NCI-H1092 (cell line): ENCODE measurements at places on chromosomes 12 and 14.

DNA sequence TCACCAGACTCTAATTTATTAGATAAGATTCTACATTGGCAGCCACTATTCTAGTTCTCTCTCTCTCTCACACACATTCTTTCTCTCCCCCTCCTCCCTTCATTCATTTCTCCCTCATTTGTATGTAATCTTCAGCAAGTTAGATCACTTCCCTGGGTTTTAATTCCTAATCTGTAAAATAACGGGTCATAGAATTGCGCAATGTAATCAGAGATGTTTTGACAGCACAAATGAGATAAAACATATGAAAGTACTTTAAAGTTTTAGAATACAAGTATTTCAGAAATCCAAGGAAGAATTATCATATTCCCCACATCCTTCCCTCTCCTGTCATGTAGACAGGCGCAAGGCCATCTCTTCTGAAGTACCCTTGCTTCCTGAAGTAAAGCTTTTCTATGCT, 21.7 kb downstream of the STYK1 start:
- no peak for DNase-seq

DNA sequence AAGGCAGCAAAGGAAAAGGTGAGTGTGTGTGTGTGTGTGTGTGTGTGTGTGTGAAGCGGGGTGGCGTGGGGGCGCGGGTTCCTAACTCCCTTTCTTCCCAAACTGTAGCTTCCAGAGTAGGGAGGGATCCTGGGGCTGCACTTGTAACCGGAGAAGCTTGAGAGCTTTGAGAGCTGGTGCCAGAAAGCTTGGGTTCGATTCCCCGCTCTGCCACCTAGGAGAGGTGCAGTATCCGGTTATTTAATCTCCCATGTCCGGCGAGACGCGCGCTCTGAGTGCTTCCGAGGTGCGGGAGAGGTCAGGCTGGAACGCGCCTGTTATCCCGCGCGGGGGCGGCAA, 7.2 kb upstream of the RACGAP1 start:
- DNase-seq = no peak

DNA sequence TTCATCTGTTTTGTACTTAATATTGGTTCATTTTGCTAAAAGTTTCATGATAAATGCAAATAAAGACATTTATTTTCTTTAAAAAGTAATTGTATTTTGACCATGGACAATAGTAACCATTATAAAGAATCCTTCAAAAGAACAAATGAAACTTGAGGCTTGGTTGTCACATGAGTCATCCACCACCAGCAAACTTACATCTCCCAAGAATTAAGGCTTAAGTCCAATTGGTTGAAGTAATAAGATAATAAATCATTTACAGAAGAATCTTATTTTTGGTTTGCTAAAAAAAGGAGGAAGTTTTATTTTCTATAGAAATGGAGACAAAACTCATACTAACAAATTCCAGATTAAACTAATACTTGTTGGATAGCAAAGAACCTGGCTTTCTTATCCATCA, 84.8 kb upstream of the KITLG start:
- no peak for DNase-seq

DNA sequence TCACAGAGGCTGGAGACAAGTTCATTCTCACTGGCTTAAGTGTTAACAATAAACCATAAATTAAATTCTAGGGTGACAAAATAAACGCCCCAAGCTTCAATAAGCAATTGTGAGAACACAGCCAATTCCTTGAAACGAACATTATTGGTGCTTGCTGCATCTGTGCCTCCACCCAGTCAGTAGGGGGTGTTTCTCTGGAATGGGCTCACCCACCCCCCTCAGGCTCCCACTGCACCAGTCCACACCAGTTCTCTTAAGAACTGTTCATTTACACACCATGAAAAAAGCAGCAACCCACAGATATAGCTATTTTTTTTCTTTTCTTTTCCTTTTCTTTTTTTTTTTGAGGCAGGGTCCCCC, 34.7 kb downstream of the CDC42BPB start:
- no peak for DNase-seq

- no peak for DNase-seq
These were observed 37.3 kb downstream of the PRKCH start for GRCh38 chr14:61358554-61359226.

DNA sequence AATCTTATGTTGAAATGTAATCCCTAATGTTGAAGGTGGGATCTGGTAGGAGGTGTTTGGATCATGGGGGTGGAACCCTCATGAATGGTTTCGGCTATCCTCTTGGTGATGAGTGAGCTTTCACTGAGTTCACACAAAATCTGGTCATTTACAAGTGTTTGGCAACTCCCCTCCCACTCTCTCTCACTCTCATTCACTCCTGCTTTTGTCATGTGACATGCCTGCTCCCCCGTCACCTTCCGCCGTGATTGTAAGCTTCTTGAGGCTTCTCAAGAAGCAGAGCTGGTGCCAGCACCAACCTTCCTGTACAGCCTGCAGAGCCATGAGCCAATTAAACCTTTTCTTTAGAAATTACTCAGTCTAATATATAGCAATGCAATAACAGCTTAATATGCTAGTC, 245.4 kb downstream of the BMP4 start:
- no peak for DNase-seq

DNA sequence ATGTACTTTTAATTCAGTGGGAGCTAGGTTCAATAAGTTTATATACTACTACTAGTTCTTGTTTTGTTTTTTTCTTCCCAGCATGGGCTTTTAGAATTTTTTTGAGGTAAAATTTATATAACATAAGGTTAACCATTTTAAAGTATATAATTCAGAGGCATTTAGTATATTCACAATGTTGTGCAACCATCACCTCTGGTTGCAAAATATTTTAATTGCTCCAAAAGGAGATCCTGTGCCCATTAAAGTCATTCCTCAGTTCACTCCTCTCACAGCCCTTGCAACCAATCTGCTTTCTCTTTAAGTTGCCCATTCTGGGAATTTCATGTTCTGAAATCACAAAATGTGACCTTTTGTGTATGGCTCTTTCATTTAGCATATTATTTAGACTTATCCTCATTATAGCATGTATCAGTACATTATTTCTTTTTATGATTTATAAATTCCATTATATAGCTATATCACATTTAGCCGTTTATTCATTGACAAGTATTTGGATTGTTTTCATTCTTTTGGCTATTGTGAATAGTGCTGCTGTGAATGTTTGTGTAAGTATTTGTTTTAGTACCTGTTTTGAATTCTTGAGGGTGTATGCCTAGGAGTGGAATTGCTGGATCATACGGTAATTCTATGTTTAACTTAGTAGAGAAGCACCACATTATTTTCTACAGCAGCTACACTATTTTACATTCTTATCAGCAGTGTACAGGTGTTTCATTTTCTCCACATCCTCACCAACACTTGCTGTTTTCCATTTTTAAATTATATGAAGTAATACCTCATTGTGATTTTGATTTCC, 59.1 kb downstream of the ARHGAP5 start:
- no peak for DNase-seq

- DNase-seq = no peak
These were observed 12.1 kb upstream of the SLC38A2 start for GRCh38 chr12:46384451-46385309.

- DNase-seq = no peak
These were observed 6.0 kb downstream of the GALNT9 start for GRCh38 chr12:132323171-132324010.

DNA sequence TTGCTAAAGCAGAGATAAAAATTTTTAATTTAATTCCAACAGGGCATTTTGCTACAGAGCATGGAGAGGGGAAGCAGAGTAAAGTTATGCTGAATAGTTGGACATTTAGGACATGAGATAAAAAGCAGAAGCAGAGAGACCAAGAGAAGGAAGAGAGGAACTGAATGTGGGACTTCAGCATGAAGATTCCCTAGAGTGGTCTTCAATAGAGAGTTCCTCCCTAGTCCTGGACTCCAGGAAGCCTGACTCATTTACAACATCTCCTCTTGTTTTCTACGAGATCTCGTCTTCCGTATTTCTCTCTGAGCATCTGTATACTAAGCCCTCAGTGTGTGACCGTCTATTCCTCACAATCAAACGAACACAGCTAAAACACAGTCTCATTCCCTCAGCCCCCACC, 35.2 kb upstream of the IFT81 start:
- no peak for DNase-seq

DNA sequence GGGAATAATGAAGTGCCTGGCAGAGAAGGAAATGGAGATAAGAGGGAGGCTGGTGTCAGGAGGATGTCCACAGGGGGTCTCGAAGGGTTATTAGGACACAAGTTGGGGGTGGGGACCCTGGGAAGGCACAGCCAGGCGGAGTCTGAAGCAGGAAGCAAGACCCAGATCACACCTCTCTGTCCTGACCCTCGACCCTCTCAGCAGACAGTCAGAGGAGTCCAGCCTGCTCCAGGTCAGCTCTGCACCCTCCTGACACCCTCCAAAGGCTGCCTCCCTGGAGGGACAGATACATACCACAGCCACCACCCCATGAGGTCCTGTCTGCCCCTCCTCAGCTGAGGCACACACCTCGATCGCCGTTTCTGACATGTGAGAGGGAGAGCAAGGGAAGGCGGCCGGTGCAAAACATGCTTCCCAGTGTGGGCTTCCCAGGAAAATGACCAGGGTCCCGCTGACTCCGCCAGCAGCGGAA, 9.0 kb downstream of the BCL11B start:
- no peak for DNase-seq

GRCh38 chr12:106070611-106071010, 68.1 kb downstream of the NUAK1 start:
- DNase-seq = no peak

DNA sequence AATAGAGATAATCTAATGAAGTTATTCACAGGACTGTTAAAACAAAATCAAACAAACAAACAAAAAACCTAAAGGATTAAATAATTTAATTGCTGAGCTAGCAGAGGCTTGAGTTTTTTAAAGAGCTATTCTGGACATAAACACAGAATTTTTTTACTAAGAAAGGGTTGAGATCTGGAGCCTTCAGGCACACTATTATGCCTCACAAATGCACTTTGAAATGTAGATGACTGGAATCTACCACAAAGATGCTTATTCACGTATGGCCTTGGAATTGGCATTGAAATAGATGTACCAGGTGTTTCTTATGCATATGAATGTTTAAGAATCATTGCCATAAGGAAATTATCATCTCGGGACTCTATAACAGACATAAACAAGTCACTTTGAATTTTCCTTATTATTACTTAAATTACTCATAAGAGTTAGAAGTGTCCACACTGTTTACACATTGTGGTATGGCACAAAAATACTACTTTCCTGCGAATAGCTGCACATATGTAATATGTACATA, 21.6 kb downstream of the PUS7L start:
- DNase-seq = no peak

DNA sequence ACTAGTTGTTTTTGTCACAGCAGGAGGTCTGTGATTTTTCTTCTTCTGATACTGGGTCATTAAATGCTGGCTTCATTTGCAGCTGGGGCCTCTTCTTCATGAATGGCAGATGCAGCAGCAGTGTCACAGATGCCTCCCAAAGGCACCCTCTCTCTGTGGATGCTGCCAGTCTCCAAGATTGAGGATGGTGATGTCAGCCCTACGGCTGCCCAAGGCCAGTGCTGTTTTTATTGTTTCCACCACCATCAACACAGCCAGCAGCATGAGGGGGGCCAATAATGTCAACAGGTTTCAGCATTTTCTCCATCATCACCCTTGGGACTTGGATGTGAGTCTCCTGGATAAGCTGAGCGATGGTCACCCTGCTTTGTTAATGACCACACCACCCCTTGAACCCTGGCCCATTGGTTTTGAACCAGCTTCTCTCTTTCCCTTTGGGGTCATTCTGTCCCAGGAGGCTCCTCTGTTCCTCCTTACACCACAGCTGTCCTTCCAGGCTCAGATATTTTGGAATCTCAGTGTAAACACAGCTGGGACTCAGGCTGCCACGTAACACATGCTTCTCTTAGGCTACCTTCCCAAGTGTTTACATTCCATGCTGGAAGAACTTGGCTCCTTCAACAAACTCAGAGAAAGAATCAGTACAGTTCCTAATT, 151.7 kb upstream of the DDHD1 start:
- no peak for DNase-seq

GRCh38 chr12:58296863-58297262, 355.5 kb downstream of the ATP23 start:
- DNase-seq = no peak

- no peak for DNase-seq
These were observed 4.7 kb downstream of the CHGA start for GRCh38 chr14:92927349-92928257.
